RKO (cell line): ENCODE measurements at places on chromosomes 7 and 10.

DNA sequence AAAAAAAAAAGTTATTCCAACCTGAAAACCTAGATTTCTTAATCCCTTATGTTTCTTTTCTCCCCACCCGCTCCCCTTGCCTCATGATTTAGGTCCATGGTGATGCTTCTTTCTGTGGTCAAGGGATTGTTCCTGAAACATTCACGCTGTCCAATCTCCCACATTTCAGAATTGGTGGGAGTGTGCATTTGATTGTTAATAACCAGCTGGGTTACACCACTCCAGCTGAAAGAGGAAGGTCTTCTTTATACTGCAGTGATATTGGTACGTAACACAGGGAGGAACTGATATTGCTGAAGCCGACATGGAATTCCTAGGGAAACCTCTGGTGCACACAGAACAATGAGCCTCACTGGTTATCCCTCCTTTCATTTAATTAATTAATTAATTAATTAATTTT lies 22.7 kb downstream of the DHTKD1 start:
- no peak for DNase-seq

DNA sequence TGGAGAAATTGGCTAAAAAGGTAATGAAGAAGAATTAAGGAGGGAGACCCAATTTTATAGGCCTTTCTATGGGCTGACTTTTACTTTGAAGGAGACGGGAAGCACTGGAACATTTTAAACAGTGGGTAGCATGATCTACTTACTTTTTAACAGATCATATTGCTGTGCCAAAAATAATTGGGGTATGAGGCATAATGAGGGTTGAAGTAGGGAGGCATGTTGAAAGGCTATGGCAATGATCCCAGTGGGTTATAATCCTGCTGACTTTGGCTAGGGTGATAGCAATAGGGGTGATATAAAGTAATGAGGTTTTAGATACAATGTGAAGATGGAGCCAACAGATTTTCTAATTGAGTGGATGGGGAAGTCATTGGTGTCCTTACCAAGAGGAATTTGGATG lies 73.2 kb downstream of the GPR37 start:
- no peak for DNase-seq

DNA sequence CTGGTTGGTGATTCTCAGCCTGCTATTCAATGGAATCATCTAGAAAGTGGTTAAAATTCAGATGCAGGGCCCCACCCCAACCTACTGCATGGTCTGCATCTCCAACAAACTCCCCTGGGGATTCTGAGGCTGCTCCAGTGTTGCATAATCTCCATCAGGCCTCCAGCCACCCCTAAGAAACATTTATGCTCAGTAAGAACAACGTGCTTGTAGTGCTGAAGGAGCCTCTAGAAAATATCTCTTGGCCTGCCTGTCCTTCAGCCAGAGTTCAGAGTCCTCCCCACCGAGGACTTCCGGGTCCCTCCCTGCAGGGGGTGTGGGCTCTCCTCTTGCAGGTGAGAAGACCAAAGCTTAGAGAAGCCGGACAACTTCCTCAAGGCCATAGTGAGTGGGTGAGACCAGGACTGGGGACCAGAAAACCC lies 159.8 kb downstream of the SH3PXD2A start:
- no peak for DNase-seq

GRCh38 chr10:23419655-23420329 lies 19.1 kb upstream of the OTUD1 start:
- no peak for DNase-seq

DNA sequence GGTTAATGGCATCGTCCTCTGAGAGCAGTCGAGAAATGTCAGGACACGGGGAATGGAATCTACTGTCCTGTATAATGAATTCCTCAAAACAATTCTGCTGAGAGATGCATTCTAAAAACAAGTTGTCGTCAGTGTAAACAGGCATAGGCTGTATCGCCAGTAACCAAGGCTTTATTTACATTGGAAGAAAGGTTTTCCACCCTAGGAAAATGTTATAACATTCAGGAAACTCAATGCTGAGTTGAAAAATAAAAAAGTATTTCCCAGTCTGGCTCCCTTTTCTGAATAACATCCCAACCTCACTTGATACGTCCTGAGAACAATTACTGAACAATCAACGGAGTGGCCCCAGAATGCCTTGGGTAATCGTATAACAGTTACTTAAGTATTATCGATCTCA lies 79.6 kb upstream of the UCN3 start:
- DNase-seq = no peak

DNA sequence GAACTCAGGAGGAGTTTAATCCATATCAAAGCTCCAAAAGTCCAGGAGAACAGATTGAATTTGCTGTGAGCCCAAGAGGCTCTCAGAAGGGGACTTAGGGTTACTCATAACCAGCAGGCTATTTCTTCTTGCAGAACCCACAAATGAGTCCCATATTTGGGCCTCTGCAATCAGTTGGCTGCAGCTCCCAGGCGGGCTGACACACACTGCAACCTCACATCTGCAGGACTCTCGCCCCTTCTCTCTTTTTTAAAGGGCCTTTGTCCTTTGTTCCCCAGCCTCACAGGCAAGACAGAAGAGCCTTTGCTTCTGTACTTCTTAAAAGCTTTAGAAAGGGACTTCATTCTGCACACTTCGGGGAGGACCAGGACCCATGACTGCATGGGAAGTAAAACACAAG lies 26.7 kb downstream of the CREB3L2 start:
- DNase-seq = no peak

DNA sequence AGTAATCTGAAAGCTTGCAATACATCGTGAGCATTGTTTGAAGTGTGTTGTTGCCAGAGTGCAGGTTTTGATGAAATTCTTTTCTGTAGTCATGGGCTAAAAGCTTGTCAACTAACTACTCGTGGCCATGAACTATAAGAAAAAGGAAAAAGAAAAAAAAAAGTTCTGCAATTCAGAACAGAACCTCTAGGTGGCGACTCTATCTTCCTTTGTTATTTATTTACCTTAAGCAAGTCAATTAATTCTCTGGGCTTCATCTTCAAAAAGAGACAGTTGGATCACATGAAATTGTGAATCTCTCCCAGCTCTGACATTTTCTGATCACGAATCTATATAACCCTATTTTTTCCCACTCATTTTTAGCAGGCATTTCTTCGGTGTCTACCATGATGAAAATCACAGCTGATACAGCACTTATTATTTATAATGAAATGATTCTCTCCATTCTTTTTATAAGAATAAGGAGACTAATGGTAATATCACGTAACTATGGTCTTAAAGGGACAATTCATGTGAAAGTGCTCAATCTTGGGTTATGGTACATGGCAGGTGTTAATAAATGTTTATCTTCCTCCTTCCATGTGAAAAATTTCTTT lies 18.8 kb downstream of the TMEM196 start:
- DNase-seq = peak; percentile 40

- no peak for DNase-seq
Measured at GRCh38 chr7:156378806-156379205, 261.8 kb upstream of the RNF32 start.

DNA sequence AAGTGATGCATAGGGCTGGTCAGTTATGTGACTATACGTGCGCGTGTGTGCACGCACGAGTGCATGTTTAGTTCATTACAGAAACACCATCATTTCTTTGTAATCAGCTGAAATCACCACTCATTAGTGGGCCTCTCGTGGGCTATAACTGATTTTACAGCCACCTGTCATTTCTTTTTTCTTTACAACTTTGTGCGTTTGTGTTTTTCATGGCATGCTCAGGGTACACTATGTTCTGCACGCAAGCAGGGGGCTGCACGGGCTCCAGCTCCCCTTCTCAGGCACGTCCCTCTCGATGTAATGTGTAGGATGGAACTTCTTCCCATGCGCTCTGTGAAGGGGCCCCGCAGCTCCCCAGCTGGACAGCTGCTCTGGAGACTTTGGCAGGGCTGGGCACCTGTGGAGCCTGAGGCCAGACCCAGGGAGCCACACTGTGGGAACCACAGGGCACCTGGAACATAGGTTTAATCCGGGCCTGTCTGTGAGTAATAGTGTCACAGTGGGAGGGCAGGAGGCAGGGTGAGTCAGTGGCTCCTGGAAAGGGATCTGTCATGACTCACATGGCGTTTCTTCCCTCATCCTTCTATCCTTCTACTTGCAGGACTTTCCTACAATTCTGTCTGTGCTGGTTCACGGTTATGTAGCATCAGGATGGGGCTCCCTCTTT lies 4.9 kb downstream of the GCK start:
- DNase-seq = peak; percentile 80

GRCh38 chr10:131421381-131421780 lies 109.9 kb upstream of the TCERG1L start:
- no peak for DNase-seq

DNA sequence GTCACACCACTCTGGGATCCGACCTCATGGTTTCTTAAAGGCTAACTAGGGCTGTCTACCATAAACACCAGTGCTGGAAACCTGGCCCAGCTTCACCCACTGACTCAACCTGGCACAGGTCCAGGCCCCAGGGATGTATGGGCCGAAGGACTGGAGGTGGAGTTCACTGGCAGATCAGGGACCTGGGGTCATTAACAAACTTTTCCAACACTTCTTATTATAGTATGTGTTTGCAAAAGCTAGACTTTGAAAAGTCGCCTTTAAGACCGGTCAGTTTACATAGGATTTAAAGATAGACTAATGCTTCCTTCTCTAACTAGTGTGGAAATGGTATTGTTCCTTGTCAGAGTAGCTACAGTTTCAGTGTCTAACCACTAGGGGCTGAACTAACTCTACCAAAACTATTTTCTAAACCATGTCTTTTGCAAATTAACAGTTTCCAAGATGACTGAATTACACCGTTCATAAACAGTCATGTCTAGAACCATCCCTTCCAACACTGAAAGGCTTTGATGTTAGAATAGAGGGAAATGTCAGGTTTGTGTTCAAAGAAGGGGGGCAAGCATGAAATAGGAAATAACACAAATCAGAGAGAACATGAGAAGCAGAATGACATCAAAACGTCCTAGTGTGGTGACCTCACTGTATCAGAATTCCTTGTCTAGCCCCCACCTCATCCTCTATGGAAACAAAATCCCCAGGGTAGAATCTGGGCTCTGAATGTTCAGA lies 29.7 kb downstream of the STN1 start:
- peak; percentile 87 for DNase-seq

DNA sequence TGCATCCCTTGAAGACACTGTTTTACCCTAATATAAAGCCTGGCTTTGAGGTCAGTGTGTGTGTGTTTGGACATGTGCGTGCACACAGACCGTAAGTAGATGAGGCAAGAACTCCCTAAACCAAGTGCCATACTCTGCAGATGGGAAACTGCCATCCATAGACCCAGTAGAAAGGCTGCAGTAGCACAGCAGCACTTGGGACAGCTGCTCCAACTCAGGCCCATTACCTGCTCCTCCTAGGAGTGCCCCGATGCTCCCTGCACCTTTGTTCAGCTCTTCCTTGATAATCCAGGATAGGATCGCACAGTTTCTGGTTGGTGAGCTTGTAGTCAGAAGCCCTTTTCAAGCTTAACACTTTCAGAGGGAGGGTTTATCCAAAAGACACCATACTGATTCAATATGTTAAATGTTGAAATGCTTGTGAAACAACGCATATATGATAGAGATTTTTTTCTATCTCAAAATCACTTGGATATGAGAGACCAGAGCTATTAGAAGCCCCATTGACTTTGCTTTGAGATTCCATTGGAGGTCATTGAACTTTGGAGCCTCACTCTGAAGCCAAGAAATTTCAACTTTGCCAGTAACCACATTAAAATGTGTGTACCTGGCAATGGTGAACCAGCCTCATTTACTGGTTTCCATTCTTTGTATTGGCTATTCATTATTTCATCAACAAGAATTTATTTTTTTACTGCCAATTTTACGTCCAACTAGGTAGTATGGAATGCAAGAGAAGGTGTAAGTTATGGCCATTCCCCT lies 757.0 kb upstream of the GALNT17 start:
- DNase-seq = no peak

GRCh38 chr7:29285444-29285793 lies 90.8 kb downstream of the CHN2 start:
- peak; percentile 3 for DNase-seq
